ENCODE measurements at places on chromosomes 3 and 15.
A peak's percentile ranks its signal among the peaks of the same experiment; 100 is the strongest.

- DNase-seq = no peak
Observed at GRCh38 chr3:178217479-178217878, 318.8 kb upstream of the KCNMB2 start.

DNA sequence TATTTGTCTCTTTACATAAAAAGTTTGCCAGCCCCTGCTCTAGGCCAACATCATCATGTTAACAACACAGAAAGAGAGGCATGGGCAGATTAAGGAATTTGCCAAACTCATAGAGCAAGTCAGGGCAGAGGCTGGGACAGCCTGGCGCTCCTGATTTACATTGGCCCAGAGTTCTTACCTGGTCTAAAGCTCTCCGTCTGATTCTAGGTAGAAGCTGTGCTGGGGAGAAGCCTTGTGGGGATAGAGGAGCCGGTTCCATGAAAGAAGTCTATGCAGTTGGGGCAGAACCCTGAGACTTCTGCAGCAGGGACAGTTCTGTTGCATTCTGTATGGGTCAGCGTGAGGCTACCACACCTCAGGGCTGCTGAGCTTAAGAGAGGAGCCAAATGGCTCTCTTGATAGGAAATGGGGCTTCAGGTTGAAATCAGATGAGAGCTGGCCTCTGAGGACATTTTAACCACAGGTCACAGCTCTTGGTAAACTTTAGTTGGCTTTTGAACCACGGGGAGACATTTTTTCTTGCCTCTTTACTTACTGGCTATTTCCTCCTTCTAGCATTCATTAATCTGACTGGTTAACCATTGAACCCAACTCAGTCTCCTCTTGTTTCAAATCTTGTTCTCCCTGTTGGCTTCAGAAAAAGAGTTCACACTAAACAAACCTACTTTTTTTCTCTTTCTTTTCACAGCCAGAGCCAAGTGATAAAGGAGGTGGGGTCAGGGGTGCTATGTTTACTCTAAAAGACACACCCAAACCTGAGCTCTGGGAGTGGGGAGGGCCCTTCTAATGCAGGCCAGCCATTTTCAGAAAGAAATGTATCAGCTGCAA lies 250.7 kb downstream of the OPA1 start:
- DNase-seq = no peak

GRCh38 chr3:125381743-125382142 lies 6.6 kb upstream of the ZNF148 start:
- DNase-seq = no peak

DNA sequence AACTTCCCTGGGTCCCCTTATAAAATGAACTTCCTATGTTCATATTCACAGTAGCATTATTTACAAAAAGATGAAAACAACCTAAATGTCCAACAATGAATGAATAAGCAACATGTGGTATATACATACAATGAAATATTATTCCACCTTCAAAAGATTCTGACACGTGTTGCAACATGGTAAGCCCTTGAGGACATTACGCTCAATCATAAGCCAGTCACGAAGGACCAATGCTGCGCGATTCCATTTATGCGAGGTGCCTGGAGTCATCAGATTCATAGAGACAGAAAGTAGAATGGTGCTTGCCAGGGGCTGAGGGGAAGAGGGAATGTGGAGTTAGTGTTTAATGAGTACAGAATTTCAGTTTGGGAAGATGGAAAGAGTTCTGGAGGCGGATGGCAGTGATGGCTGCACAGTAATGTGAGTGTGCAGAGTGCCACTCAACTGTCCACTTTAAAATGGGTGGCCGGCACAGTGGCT lies 88.8 kb upstream of the ALDH1A3 start:
- no peak for DNase-seq

GRCh38 chr15:49052662-49053061 lies 6.4 kb upstream of the SECISBP2L start:
- DNase-seq = no peak

GRCh38 chr3:31790193-31791089 lies 190.6 kb downstream of the OSBPL10 start:
- DNase-seq = no peak

DNA sequence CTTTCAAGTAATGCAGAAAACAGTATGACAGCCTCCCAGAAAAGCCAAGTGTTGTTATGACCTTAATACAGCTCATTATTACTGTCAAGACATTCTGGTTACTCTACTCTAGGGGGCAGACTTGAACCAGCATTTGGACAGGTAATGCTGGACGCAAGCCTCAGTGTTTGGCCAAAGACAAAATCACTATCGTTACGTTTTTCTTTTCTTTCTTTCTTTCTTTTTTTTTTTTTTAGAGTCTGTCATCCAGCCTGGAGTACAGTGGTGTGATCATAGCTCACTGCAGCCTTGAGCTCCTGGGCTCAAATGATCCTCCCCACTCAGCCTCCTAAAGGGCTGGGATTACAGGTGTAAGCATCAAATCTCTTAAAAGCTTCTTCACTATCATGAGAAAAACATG lies 29.4 kb upstream of the TMEM45A start:
- DNase-seq = peak; percentile 22

- DNase-seq = peak; percentile 27
Observed at GRCh38 chr3:156246961-156247725, 126.8 kb downstream of the KCNAB1 start.

DNA sequence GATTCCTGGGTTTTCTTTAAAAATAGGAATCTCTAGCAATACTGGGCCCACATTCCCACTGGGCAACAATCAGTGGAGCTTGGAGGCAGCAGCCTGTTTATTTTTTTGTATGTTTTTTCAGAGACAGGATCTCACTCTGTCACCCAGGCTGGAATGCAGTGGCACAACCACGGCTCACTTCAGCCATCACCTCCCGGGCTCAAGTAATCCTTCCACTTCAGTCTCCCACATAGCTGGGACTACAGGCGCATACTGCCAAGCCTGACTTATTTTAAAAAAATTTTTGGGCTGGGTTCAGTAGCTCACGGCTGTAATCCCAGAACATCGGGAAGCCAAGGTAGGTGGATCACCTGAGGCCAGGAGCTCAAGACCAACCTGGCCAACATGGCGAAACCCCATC lies 29.1 kb upstream of the GNB5 start:
- DNase-seq = no peak

- no peak for DNase-seq
Observed at GRCh38 chr3:141782386-141782932, 19.3 kb downstream of the GRK7 start.

GRCh38 chr3:135392151-135392550 lies 573.4 kb upstream of the PPP2R3A start:
- no peak for DNase-seq

GRCh38 chr15:81660976-81661375 lies 287.0 kb upstream of the TMC3 start:
- no peak for DNase-seq

- DNase-seq = no peak
Observed at GRCh38 chr3:6753536-6753935, 107.4 kb upstream of the GRM7 start.

GRCh38 chr3:153320585-153321128 lies 158.6 kb downstream of the RAP2B start:
- DNase-seq = no peak

GRCh38 chr3:178512647-178513046 lies 23.6 kb upstream of the KCNMB2 start:
- DNase-seq = no peak

GRCh38 chr15:98233873-98234272 lies 273.4 kb downstream of the ARRDC4 start:
- no peak for DNase-seq

- DNase-seq = no peak
Observed at GRCh38 chr3:186663361-186664118, 2.3 kb upstream of the HRG start.

- no peak for DNase-seq
Observed at GRCh38 chr3:128273109-128273840, 120.0 kb downstream of the EEFSEC start.

- DNase-seq = no peak
Observed at GRCh38 chr15:57259568-57260040, 116.7 kb upstream of the CGNL1 start.

GRCh38 chr3:87333393-87333892 lies 57.1 kb upstream of the POU1F1 start:
- DNase-seq = peak; percentile 60

GRCh38 chr3:179788996-179789395 lies 136.2 kb downstream of the USP13 start:
- no peak for DNase-seq

- DNase-seq = no peak
Observed at GRCh38 chr3:180280555-180280954, 243.8 kb upstream of the PEX5L start.

- no peak for DNase-seq
Observed at GRCh38 chr15:60373327-60373726, 24.5 kb downstream of the ANXA2 start.

GRCh38 chr3:136281966-136282520 lies 31.9 kb downstream of the PCCB start:
- DNase-seq = no peak

- no peak for DNase-seq
Observed at GRCh38 chr3:58588030-58588614, 10.9 kb upstream of the FAM107A start.

GRCh38 chr15:44207643-44208042 lies 12.6 kb upstream of the FRMD5 start:
- DNase-seq = peak; percentile 58

- no peak for DNase-seq
Observed at GRCh38 chr3:49266410-49267095, 10.5 kb downstream of the C3orf62 start.

GRCh38 chr3:3179407-3180094 lies at the start of gene CRBN:
CRBN (minus strand) TSS chr3:3179691; CDS start chr3:3179687, 4 bp downstream.
- peak; percentile 29 for DNase-seq

Measured in GM04503 (cell line).